ENCODE measurements at places on chromosomes 7 and 10.

- no peak for DNase-seq
Measured at GRCh38 chr7:149471289-149471953, 10.6 kb upstream of the ZNF777 start.

- DNase-seq = no peak
Measured at GRCh38 chr7:155685070-155685790, 40.8 kb downstream of the RBM33 start.

DNA sequence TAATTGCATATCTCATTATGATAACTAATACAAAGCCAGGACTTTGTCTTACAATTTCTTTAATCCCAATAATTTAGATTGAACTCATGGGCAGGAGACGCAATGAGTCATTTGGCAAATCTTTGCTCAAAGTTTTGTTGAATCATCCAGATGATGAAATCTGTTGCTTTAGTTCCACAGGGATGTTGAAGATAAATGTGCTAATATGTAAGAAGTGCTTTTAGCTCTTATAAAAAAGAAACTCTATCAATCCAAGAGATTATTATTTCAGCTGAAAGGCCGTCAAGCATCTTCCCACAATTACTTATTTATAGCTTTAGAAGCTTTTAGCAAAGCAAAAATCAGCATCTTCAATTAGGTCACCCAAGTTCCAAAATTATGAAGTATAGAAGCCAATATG lies 36.8 kb upstream of the ANK3 start:
- no peak for DNase-seq

- DNase-seq = no peak
Measured at GRCh38 chr7:69898189-69898588, 299.9 kb downstream of the AUTS2 start.

GRCh38 chr10:68211669-68212068 lies 20.2 kb downstream of the ATOH7 start:
- DNase-seq = no peak

DNA sequence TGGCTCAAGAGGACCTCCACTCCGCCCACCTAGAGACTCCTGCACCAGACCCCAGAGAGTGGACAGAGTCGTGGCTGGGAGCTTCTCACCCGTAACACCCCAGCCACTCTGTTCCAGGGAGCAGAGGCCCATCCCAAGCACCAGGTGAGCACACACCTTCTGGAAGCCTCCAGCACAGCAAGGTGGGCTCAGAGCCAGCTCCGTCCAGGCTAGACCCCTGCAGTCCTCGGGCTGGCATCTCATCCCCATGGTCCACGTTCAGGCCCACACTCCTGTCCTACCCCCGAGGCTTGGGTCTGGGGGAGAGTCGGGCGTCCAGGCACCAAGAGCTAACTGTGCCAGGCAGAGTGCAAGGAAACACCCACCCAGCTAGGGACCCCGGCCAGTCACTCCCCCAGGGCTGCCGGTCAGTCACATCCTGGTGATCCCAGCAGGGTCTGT lies 13.2 kb downstream of the PDGFA start:
- no peak for DNase-seq

- no peak for DNase-seq
Measured at GRCh38 chr7:121360564-121360963, 31.8 kb downstream of the WNT16 start.

DNA sequence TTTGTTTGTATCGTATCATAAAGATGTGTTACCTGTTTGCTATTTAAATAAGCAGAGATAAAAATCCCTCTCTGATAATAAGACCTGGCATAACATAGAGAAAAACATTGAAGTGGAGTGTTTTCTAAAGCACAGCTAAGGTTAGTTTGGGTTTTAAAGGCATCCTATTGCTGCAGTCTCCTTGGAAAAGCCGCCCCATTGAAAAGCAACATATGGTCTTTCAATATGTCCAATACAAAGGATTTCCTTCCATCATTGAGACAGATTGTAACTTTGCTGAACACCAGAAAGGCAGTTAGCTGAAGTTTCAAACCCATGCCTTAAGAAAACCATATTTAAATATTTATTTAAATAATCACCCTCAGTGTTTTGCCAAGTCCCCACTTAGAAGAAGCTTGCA lies 898.5 kb upstream of the KCND2 start:
- no peak for DNase-seq

DNA sequence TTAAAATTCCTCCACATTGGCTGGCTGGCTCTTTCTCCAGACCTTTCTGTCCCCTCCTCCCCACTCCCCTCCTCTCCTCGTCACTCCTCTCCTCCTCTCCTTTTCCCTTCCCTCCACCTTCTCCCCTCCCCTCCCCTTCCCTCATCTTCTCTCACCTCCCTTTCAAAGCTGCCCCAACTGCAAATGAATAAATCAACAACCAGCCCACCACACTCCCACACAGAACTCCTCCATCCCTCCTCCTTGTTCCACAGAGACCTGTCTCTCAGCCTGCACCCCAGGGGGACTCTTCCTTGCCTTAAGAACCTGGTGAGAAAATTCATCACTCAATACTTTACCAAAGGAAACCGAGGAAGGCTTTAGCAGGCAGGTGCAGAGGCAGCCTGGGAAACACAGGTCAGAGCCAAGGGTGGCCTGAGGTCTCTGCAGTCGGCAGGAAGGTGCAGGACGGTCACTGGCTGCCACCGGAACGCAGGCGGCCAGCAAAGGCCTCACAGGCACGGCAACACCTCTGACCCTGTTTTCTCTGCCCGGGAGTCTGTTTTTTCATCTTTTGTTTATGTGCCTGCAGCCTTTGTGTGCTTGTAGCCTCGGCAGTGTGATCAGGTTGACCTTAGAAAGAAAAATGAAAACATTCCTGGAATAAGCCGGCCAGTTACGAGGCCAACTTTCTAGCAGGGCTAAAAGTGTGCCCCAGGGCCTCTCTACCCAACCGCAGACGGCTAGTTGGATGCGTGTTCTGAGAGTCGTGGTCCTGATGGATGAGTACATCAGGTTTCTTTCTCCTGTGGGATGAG lies 207.6 kb upstream of the KLF6 start:
- DNase-seq = no peak

GRCh38 chr7:128105228-128106022 lies 74.2 kb upstream of the LRRC4 start:
- no peak for DNase-seq

DNA sequence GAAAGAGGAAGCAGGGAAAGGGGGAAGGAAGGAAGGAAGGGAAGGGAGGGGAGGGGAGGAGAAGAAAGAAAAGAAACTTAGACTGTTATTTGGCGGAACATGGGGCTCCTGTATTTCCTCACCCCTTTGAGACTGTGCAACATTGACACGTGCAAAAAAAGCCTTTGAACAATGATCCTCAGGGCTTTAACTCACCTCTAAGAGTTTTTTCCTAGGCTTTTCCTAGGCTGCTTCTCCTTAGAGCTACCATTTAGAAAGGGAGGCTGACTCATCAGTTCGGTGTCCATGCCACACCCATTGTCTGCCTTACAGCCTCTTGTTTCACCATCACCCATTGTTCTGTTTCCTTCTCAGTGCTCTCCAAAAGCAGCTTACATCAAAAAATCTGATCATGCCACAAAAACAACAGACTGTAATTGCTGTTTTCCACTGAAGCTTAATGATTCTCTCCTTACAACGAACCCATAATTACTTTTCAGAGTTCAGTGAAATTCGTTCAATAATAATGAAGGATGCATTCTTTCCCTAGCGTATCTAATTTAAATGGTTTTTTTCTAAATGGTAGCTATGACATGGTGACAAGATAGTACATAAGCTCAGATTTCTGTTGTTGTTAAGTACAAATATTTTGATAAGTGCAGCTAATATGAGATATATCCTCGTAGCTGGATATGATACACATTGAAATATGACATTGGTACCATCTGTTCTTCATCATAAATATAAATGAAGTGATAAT lies 90.8 kb downstream of the PRLHR start:
- no peak for DNase-seq

DNA sequence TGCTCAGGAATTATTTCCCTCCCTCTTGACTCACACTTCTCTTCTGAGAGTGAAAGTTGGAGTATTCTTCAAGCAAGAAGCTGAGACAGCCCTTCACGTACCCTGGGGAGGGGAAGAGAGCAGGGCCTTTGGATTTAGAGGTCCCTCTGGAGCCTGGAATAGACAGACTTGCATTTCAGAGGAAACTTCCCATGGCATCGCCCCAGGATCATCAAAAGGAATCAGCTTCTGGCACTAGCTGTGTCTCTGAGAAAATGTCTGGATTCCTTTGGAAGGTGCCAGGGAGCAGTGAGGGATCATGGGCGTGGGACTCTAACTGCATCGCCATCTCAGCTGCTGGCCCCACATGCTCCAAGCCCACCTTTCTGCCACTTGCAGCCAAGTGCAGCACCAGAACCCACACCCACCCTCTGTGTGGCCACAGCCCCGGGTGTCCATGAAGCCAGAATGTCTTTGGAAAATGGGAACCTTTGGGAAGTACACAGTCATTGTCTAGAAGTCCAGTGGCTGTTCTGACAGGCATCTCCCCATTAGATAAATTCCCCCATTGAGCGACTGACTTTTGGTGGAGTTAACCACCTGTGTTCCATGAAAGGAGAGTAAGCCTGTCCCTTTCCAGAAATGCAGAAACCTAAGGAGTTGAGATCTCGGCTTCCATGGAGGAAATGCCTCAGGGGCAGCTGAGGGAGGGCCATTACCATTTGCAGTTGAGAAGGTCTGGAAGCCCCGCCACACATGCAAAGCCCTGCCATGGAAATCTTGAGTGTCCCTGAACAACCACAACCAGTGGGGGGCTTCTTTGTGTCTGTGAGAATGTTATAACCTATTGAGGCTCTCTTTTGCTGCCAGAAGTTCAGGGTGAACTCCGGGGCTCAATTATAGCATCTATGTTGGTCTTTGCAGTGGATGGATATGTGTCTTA lies 57.8 kb upstream of the GDF10 start:
- DNase-seq = no peak

DNA sequence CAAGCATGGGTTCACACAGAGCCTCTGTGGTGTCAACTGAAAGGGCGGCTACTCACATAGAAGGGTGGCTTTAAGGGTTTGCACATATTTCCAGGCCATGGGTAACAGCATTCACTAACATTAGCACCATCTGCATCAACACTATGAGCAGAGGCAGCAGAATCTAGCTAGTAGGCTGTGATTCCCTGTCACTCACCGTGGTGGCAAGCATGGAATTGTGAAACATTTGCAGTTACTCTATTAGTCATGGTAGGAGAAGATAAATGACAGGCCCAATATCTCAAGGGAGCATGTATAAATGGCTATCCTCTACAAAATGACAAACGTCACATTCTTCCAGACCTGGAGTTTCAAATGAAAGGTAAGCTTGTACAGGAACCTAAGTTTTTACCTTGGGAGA lies 32.2 kb upstream of the CUBN start:
- DNase-seq = no peak

DNA sequence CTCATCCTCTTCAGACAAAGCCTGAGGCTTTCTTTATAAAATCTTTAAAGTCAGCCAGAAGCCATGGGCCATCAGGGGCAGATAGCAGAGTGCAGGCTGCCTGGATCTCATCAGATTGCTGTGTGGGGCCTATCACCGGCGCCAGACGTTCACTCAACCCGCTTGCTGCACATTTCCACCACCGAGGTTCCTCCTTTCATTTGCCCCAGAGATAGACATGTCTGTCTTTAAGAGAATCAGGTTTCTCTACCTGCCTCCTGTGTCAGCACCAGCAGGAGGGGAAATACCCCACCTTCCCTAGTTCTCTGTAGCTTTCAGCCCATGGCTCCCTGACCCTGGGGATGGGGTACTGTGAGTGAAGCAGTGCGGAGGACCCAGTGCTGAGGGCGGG lies 22.0 kb downstream of the SLC18A2 start:
- DNase-seq = no peak

DNA sequence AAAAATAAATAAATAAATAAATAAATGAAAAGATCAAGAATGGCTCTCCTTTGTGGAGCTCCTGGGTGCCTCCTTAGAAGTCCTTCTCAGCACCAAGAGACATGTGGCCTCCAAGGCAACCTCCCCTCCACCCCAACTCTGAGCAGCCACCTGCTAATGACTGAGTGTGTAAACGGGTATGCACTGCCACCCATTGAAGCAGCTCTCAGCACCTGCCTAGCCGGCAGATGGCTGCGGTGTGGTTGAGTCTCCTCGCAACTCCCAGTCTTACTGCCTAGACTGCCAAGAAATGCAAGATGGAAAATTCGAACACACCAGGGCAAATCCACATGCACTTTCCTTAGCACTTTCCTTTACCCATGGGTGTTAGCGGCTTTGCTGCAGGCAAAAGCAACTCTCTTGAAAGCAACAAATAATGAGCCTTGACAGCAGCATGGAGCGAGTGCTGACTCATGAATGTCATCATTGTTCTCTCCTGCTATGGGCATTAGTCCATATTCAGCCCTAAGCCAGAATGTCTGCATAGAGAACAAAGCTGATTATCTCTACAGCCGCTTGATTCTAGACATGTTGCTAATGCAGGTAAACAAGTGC lies 913.9 kb upstream of the AUTS2 start:
- DNase-seq = peak; percentile 46

GRCh38 chr7:48637382-48637781 lies 287.0 kb upstream of the CDC14C start:
- no peak for DNase-seq

GRCh38 chr10:22034333-22034732 lies 30.8 kb upstream of the DNAJC1 start:
- no peak for DNase-seq

- DNase-seq = no peak
Measured at GRCh38 chr7:46290374-46291049, 369.4 kb upstream of the IGFBP3 start.

- DNase-seq = no peak
Measured at GRCh38 chr10:35558276-35558675, 46.9 kb upstream of the GJD4 start.

DNA sequence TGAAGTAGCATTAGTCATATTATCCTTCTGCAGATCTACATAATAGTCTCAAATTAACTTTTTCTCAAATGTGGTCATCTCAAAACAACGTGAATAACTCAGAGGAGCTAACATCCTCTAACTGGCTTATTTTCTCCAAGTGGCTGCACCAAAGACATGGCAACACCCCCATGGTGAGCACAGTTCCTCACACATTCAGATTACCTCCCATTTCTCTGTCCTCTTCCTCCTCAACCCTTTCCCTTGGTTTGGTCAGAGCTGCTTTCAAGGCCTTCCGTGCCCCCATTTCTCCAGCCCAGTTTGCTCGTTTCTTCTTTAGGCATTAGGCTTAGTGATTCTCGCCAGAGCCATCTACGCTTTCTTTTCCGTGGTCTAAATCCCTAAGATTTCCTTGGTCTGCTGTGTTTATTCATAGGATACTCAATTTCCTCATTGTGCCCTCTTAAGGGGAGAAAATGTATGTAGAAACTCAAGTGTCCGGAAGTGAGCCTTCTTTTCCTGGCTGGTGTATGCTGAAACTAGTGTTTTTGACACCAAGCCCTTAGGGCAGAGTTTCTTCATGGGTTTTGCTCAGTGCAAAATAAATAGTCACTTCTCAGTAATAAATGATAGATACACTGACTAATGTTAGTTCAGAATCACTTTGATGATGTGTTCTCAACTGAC lies 2.6 kb downstream of the MET start:
- no peak for DNase-seq

DNA sequence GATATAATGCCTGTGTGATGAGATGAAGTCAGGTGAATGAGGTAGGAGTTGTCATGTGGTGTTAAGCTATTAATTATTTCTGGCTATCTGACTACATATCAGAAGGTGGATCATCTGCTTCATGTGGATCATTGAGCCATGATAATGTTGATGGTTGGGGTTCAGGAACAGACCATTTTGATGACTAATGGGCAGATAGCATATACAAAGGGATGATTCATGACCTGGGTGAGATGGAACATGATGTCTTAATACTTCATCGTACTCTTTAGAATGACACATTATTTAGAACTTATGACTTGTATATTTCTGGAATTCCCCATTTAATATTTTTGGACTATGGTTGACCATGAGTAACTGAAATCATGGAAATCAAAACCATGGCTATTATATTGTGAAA lies 155.1 kb downstream of the OR13A1 start:
- no peak for DNase-seq

Measured in C1 segment of cervical spinal cord (tissue), 14 donors.